ENCODE measurements at places on chromosomes 1 and 21.

- no peak for DNase-seq
Observed at GRCh38 chr1:212098310-212098709, 62.8 kb downstream of the DTL start.

GRCh38 chr1:177448652-177449357 is 278.0 kb downstream of the BRINP2 start:
- DNase-seq = no peak

DNA sequence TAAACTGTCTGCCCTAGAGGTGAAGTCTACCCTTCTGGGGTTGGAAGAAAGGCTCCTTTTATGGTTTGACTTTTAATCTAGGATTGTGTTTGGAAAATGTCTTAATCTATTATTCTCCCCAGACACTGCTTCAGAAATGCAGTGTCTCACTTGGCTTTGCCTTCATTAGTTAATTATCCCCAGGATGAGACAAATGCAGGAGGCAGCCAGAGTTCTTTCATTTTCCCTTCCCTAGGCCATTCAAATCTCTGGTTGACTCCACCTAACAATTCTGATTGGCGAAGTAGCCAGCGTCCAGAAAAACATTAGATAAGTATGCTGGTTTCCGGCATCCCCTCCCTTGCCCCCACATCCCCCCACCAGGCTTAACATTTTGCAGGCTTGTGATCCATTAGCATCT is 325.8 kb upstream of the PBX1 start:
- DNase-seq = no peak

DNA sequence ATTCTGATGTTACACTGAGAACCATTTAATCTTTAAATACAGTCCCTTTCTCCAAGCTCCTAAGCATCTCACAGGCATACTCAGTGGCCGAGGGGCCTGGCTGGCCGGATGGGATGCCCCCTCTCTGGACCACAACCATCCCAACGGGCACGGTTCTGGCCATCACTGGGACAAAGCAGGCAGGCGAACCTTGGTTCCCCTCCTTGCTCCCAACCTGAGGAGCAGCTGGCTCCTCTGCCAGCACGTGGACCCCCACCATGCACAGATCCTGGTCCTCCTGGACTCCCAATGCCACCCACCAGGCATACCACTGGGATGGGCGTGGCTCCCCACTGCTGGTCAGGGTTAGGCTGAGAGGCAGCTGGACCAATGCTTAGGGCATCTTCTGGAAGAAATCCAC is 19.8 kb upstream of the PRDM16 start:
- no peak for DNase-seq

GRCh38 chr1:40824591-40825434 is 37.4 kb downstream of the CITED4 start:
- no peak for DNase-seq

DNA sequence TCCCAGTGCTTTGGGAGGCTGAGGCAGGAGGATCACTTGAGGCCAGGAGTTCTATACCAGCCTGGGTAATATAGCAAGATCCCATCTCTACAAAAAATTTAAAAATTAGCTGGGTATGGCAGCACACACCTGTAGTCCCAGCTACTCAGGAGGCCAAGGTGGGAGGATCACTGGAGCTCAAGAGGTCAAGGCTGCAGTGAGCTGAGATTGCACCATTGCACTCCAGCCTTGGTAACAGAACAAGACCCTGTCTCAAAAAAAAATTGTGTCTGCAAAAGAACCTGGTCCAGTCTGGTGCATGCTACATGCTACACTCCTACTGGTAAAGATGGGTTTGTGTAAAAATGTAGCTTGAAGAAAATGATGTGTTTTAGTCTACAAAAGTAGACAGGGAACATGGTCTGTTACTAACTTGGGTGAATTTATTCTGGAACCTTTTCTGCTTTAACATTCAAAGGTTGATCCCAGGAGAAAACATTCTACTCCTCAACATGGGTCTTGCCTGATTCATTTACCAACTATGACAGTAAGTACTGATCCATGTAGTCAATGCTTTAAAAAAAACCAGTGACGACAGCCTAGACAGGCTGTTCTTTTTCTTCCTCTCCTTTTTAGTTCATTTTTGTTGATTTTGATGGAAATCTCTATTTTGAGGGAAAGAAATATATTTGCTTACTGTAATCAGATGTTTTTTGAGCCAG is 32.7 kb upstream of the ENAH start:
- DNase-seq = no peak

GRCh38 chr1:160837558-160838205 is 25.0 kb downstream of the CD244 start:
- no peak for DNase-seq

GRCh38 chr21:35477622-35478021 is 428.5 kb upstream of the RUNX1 start:
- DNase-seq = no peak

- DNase-seq = peak; percentile 34
Observed at GRCh38 chr1:229162825-229163515, 107.9 kb upstream of the RAB4A start.

DNA sequence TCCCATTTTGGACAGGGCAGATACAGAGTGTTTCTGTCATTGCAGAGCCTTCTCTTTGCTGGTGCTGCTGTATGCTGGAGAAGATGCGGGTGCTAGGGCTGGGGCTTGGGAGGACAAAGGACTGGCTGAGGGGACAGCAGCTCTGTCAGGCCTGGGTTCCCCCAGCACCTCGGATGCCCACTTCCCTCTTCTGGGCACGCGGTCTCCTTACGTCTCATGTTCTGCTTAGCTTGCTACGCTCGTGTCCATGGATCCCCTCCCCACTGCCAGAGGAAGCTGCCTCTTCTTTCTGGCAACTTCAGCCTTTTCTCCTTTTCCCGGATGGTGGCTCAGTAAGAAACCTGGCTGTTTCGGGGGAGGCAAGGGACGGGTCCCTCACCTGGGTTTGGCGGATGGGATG is 75.7 kb downstream of the ARHGEF10L start:
- DNase-seq = no peak

GRCh38 chr1:22216210-22216883 is 73.5 kb upstream of the WNT4 start:
- no peak for DNase-seq

DNA sequence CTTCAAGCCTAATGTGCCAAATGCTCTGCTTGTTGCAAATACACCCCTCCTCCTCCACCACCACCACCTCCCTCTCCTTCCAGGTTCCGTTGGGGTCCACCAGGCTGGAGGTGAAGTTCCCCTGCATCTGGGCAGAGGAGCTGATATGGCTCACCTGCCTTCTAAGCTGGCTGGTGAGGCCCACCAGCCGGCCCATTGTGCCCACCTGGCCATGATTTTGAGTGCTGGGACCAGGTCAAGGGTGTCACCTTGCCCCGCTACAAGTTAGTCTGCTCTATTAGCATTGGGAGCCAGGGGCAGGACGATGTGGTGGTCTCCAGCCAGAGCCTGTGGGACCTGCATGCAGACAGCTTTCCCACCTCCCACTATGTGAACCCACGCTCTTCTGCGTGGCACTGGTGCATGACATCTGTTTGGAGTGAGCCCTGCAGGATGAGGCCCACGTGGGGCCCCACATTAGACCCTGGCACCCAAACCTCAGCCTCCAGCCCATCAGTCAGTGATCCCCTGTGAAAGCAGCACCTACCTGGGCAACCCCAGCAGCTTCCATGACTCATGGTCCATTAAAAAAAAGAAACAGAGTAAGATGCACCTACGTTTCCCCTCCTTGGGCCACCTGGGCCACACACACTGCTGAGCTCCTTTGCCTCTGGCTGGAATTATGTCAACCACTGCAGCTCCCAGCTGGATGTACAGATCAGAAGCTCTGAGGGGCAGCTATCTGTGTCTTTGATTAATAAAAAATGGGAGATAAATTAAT is 15.6 kb upstream of the CDCP2 start:
- no peak for DNase-seq

DNA sequence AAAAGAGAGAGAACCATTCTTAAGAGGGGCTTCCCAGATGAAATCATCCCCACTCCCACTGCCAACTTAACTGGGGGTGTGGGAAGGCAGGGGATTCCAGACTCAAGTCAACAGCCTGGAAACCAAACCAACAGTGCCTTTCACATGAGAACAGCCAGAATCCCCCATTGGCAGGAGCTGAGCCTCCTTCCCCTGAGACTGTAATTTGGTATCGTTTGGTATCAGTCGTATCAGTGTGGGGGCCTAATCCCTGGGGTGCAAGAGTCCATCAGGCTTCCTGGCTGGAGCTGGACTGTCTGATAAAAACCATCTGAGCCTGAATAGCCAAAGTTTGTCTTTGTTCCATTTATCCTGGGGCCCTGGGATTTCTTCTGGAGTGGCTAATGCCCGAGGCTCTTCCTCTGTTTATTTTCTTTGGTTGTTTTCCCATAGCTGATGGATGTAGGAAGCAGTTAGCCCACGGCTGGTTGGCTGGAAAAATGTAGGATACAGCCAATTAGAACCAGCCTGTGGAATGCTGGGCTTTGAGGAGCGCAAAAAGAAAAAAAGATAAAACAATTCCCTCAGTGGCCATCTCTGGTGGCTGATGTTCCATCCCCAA is 84.6 kb downstream of the LAMC2 start:
- no peak for DNase-seq

GRCh38 chr1:218298398-218298797 is 13.3 kb downstream of the RRP15 start:
- no peak for DNase-seq

- DNase-seq = no peak
Observed at GRCh38 chr1:14826172-14826636, 227.7 kb downstream of the KAZN start.

GRCh38 chr1:218516526-218516925 is 171.4 kb downstream of the TGFB2 start:
- no peak for DNase-seq

DNA sequence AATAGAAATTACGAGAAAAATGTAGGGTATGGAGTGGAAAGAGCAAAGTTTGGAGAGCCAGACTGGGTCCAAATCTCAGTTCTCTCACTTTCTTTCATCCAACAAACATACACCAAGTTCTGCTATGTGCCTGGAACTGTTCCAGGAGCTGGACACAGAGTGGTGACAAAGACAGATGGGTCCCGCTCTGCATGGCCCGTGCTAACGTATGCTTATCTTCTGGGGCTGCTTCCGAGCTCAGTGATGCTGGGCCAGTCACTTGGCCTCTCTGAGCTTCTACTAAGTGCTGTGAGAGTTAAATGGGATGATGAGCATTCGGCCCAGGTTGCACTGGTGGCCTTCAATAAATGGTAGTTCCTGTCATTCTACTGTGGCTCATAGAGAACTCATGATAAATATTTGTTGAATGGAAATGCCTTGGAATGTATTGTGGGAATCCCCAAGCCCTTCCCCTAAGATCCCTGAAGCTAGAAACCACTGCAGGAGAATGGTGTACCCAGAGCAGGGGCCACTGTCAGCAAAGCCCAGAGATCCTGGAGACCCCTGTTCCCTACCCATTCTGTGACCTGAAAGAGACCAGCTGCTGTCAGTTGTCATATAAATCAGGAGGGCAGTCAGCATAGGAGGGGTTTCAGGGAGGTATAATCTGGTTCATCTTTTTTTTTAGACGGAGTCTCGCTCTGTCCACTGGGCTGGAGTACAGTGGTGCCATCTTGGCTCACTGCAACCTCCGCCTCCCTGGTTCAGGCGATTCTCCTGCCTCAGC is 3.8 kb downstream of the LEMD1 start:
- DNase-seq = no peak

DNA sequence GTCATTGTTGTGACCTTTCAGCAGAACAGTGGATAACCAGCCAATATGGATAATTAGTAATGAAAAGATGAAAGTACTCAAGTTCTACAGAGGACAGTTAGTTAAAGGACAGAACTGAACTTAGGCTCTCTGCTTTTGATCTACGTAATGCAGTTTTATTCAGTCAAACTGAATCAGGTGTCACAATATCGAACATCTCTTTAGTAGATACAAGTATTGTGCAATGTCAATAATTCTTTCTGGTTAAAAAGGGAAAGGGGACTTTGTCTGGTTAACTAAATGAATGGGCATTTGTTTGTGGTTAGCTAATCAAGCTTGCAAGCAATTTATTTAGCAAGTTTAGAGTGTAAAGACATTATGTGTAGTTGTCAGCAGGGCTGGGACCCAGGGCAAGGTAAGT is 562.2 kb upstream of the PTBP2 start:
- DNase-seq = no peak

DNA sequence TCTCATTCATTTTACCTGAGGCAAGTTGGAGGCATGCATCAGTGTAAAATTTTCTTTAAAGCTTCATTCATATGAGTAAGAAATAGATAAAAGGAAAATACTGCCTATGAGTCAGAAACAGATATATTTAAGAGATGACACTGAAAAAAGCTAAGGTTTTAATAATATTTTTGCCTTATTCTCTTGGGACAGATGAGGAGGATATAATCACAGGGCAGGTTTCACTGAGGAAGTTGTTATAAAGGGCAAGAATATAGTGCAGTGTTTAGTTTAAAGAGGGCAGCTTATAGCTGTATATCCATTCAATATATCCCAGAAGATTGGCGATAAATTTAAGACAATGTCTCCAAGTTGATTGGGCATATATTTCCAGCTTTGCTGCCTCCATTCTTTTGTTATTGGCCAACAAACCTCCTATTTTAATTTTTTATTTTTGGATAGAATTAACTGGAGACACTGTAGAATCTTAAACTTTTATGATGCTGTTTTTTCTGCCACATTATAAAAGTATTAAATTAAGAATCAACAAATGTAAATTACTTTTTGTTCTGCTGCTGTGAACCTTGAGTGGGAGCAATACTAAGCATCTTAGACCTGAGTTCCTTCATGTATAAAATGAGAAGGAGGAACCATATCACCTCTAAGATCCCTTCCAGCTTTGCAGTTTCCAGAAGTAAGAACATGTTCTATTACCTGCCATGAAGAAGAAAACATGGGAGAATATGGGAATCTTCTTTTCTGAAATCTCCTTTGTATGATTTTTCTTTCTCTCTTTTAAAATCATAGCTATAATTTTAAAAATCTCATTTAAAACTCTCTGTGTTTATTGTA is 171.6 kb downstream of the S1PR1 start:
- no peak for DNase-seq

- DNase-seq = peak; percentile 18
Observed at GRCh38 chr1:174358786-174359453, 88.8 kb upstream of the GPR52 start.

DNA sequence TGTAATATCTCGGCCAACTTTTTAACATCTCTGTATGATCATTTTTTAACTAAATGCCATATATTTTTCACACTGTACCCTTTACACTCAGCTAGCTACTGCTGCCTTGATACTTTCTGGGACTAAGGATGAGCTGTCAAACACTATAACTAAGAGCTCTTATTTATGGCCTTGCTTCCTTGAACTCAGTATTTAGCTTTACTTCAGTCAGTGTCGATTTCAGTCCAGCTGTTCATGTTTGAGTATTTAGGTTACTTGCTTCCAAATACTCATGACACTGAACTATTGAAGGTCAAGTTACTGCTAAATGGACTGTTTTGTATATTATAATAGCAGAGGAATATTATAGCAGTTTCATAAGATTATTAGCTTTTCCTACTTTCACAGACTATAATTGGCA is 25.9 kb upstream of the USP25 start:
- DNase-seq = no peak

DNA sequence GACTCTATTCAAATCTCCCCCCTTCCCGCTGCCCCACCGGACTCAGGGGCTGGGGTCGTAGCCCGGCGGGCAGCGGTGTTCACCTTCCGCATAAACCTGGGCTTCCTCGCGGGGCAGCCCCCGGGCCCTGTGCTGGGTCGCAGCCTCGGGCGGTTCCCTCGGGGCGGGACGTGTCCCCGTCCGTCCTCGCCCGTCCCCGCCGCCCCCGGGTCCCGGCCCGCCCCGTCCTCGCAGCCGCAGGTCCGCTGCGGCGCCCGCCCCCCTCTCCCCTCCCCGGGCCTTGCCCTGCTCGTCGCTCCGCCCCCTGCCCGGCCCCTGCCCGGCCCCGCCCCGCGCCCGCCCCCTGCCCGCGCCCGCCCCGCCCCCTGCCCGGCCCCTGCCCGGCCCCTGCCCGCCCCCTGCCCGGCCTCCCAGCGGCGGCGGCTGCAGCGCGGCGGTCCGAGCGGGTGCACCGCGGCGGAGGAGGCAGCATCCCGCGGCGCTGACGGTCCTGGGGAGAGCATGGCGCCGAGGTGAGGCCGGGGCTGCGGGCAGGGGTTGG is at the start of gene COL18A1:
COL18A1 (plus strand) TSS at position 436 of the 541 bp plus-strand sequence; CDS start at position 502, 66 bp downstream.
- DNase-seq = no peak

Data from NCI-H1436 treated with DMSO at 0.1 percent for 48 hours (cell line).